ENCODE measurements at places on chromosomes 5 and 9.

GRCh38 chr9:129491487-129491855, 129.4 kb downstream of the C9orf50 start:
- H3K36me3 ChIP-seq: no peaks in the 10 kb centered on the region
- H3K27me3 ChIP-seq: no peaks in the 10 kb centered on the region

- peaks cover 15% of the 10 kb centered on the region for H3K4me1 ChIP-seq
- no peak overlapping the region for H3K4me3 ChIP-seq
- no peak overlapping the region for H3K27ac ChIP-seq
- DNase-seq: no peak
- H3K36me3 ChIP-seq: no peaks in the 10 kb centered on the region
These were observed 50.2 kb upstream of the SEMA4D start for GRCh38 chr9:89548071-89548638.

DNA sequence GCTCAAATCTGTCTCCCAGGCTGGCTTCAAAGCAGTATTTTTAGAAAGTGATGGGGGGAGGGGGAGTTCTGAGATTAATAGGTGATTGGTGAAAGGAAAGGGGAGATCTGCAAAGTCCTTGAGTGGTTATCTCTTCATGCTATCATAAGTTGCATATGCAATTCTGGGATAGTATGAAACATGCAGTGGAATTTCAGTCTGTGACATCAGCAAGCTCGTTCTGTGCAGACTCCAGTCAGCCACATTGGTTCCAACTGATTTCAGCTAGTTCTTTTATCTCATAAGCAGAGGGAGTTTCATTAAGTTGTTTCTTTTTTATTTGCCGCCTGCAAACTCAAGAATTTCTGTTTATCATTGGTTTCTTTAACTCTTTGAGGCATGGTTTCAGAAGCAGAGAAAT, 180.5 kb upstream of the SH3GL2 start:
- no peaks in the 10 kb centered on the region for H3K4me1 ChIP-seq
- DNase-seq: no peak
- no peak overlapping the region for H3K4me3 ChIP-seq
- H3K36me3 ChIP-seq: no peaks in the 10 kb centered on the region

GRCh38 chr5:169652057-169652456, 15.0 kb downstream of the DOCK2 start:
- H3K4me3 ChIP-seq: no peak overlapping the region
- peaks cover 18% of the 10 kb centered on the region for H3K36me3 ChIP-seq
- H3K27ac ChIP-seq: no peak overlapping the region

- no peaks in the 10 kb centered on the region for H3K36me3 ChIP-seq
- H3K4me1 ChIP-seq: no peaks in the 10 kb centered on the region
- H3K27ac ChIP-seq: no peak overlapping the region
- H3K27me3 ChIP-seq: no peaks in the 10 kb centered on the region
- no peak for DNase-seq
These were observed 266.0 kb downstream of the DTWD2 start for GRCh38 chr5:118722122-118723020.

- H3K36me3 ChIP-seq: no peaks in the 10 kb centered on the region
- H3K27ac ChIP-seq: no peak overlapping the region
- DNase-seq: no peak
- H3K27me3 ChIP-seq: no peaks in the 10 kb centered on the region
These were observed 2.7 kb upstream of the APBA1 start for GRCh38 chr9:69674716-69675438.

DNA sequence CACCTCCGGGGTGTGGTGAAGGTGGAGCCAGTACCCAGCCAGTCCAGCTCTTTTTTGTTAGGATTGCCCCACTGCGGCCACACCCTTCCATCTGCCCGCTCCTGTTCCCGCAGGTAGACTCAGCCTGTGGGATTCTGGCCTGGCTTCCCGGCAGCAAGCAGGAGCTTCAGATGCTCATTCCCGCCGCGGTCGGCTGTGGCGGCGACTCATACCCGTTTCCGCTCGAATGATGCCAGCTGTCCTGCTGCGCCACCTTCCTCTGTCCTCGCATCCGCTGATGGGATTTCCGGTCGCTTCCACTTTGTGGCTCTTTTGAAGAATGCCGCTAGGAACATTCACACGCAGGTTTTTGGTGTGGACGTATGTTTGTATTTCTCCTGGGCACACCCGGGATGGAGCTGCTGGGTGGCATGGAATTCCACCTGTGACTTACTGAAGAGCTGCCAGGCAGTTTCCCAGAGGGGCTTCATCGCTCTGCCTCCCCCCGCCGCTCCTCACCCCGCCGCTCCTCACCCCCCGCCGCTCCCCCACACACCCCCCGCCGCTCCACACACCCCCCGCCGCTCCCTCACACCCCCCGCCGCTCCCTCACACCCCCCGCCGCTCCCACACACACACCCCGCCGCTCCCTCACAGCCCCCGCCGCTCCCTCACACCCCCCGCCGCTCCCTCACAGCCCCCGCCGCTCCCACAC, 60.3 kb downstream of the TENT4A start:
- no peaks in the 10 kb centered on the region for H3K4me1 ChIP-seq
- DNase-seq: no peak
- H3K36me3 ChIP-seq: no peaks in the 10 kb centered on the region
- H3K4me3 ChIP-seq: no peak overlapping the region
- H3K27ac ChIP-seq: no peak overlapping the region

- H3K4me1 ChIP-seq: no peaks in the 10 kb centered on the region
- H3K4me3 ChIP-seq: no peak overlapping the region
- H3K36me3 ChIP-seq: no peaks in the 10 kb centered on the region
These were observed 144.5 kb downstream of the PSAT1 start for GRCh38 chr9:78441396-78441795.

GRCh38 chr9:33800886-33801285, 5.5 kb downstream of the PRSS3 start:
- DNase-seq: no peak
- H3K4me3 ChIP-seq: no peak overlapping the region
- H3K27ac ChIP-seq: no peak overlapping the region
- H3K4me1 ChIP-seq: no peaks in the 10 kb centered on the region
- H3K27me3 ChIP-seq: no peaks in the 10 kb centered on the region
- H3K36me3 ChIP-seq: no peaks in the 10 kb centered on the region

- H3K36me3 ChIP-seq: no peaks in the 10 kb centered on the region
- H3K27me3 ChIP-seq: no peaks in the 10 kb centered on the region
- H3K4me1 ChIP-seq: no peaks in the 10 kb centered on the region
- no peak for DNase-seq
- H3K27ac ChIP-seq: no peak overlapping the region
These were observed 68.8 kb upstream of the FCN2 start for GRCh38 chr9:134811673-134812342.

DNA sequence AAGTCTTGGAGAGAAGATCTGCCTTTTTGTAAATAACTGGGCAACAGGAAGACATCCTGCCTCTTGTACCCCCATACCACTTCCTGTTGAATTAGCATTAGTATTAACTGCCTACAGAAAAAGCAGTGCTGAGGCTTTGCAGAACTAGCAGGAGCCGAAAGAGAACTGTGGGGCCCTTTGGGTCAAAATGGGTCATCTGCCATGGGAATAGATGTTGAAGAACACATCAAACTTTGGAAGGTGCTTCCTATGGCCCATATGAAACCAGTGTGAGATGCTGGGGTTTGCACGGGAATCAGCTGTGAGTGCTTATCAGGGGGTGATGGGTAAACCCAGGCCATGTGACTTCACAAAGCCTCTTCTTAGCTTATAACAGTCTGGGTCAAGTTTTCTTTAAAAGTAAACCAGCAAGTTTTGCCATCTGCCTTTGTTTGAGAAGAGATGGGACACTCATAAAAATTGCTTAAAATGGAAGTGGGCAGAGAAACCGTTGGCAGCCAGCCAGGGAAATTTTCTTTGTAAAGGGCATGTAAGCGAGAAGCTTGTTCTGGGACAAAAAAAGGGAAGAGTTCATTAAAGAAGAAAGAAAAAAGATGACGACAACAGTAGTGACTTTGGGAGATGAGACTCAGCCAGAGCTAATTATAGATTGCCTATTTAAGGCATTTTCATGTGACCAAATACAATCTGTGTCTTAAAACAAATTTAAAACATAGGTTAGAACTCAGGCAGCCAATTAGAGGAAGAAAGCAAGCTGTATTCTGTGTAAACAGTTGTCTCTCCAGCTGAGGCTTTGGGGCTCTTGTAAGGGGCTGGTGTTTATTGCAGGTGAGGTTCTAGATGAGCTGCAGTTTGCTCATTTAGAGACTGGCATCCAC, 4.4 kb downstream of the SLC25A25 start:
- peak overlapping the region; percentile 64 for H3K27ac ChIP-seq
- DNase-seq: peak; percentile 71
- H3K4me3 ChIP-seq: peak overlapping the region; percentile 48
- no peaks in the 10 kb centered on the region for H3K36me3 ChIP-seq
- no peaks in the 10 kb centered on the region for H3K27me3 ChIP-seq

DNA sequence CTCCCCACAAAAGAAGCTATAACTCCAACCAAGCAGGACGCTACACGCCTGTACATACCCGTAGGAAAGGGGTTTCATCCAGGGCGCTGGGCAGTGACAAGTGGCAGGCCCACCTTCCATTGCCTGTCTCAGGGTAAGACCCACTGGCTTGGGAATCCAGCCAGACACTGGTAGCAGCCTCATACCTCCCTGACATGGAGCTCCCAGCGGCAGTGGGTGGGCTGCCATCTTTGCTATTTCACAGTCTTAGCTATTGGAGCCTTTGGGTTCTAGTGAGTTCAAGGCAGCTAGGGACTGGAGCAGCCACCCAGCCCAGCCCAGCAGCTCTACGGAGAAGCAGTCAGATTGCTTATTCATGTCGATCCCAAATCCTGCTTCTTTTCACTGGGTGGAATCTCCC, 3.4 kb upstream of the IFNA10 start:
- H3K4me3 ChIP-seq: no peak overlapping the region
- no peak overlapping the region for H3K27ac ChIP-seq
- no peaks in the 10 kb centered on the region for H3K27me3 ChIP-seq

- H3K4me3 ChIP-seq: no peak overlapping the region
- H3K4me1 ChIP-seq: no peaks in the 10 kb centered on the region
- DNase-seq: no peak
These were observed 248.7 kb downstream of the TAF11L14 start for GRCh38 chr5:17882760-17883488.

DNA sequence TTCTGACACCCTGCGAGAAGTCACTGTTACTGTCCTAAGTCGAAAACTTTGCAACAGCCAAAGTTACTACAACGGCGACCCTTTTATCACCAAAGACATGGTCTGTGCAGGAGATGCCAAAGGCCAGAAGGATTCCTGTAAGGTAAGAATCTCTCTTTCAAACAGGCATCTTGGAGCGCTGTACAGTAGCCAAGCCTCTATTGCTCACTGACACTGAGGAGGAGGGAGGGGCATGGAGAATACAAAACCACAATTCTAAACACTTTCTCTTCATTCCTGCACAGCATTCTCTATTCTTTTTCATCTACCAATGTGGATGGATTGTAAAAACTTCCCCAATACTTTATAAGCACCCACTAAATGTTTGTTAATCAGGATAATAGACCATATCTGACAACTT, 7.4 kb downstream of the GZMK start:
- H3K4me1 ChIP-seq: peaks cover 48% of the 10 kb centered on the region
- H3K4me3 ChIP-seq: no peak overlapping the region
- H3K27ac ChIP-seq: no peak overlapping the region

DNA sequence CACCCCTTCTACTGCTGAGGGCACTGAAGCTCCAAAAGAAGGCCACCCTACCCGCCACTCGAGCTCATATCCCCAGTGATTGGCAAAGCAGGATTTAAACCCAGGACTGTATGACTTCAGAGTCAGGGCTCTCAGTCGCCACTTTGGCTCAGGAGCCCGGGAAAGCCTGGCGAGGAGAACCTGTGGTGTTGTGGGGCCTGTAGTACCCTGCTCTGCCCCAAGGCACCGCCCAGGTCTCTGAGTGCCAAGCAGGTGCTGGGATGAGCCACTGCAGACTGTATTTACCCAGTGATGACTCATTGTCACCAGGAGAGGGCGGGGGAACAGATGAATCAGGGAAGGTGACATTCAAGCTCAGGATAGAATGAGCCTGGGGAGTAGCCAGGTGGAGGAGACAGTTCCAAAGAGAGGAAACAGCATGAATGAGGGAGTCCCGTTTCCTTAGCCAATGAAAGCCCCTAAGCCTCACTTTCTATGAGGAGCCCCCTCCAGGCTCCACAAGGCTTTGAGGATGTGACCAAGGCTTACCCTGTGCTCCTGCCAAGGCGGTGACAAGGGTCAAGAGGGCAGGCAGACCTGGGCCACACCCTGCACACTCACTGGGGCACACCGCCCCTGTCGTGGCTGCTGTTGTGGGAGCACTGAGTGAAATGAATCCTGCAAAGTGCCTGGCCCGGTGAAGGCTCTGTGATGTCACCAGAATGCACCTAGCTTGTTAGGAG, 17.8 kb upstream of the DPM2 start:
- H3K27ac ChIP-seq: no peak overlapping the region
- H3K27me3 ChIP-seq: no peaks in the 10 kb centered on the region
- H3K4me1 ChIP-seq: peaks cover 97% of the 10 kb centered on the region
- DNase-seq: peak; percentile 63
- H3K36me3 ChIP-seq: peaks cover 11% of the 10 kb centered on the region

DNA sequence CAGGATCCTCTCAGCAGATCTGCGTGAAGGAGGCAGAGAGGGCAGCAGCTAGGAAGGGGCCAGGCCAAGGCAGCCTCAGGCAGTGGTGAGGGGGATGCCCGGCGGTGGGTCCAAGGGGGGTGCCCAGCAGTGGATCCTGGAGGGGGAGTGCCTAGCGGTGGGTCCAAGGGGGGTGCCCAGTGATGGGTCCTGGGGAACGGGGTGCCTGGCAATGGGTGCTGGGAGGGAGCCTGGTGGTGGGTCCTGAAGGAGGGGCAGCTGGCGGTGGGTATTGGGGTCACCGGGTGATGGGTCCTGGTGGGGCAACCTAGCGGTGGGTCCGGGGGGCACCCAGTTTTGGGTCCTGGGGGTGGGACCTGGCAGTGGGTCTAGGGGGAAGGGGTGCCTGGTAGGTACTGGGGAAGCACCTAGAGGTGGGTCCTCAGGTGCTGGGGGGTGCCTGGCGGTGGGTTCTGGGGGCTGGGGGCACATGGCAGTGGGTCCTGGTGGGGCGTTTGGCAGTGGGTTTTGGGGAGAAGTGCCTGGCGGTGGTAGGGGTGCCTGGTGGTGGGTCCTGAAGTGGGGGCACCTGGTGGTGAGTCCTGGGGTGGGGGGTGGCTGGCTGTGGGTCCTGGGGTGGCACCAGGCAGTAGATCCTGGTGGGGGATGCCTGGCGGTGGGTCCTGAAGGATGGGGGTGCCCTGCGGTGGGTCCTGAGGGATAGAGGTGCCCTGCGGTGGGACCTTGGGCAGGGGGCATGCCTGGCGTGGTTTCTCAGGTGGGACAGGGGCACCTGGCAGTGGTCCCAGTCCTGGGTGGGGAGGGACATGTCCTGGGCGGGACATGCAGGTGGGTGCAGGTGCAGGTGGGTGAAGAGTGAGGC, 1.9 kb downstream of the LRRC14B start:
- no peak for DNase-seq
- no peaks in the 10 kb centered on the region for H3K36me3 ChIP-seq
- H3K4me1 ChIP-seq: peaks cover 3% of the 10 kb centered on the region

GRCh38 chr9:111726949-111727348, 65.5 kb downstream of the GNG10 start:
- no peak overlapping the region for H3K4me3 ChIP-seq
- H3K27ac ChIP-seq: no peak overlapping the region
- no peaks in the 10 kb centered on the region for H3K27me3 ChIP-seq
- no peaks in the 10 kb centered on the region for H3K36me3 ChIP-seq
- no peaks in the 10 kb centered on the region for H3K4me1 ChIP-seq

- no peak for DNase-seq
- H3K4me1 ChIP-seq: no peaks in the 10 kb centered on the region
- H3K36me3 ChIP-seq: peaks cover 8% of the 10 kb centered on the region
- no peaks in the 10 kb centered on the region for H3K27me3 ChIP-seq
- H3K27ac ChIP-seq: no peak overlapping the region
These were observed 19.7 kb downstream of the RIOK2 start for GRCh38 chr5:97163360-97163764.

GRCh38 chr5:76169146-76169905, 86.1 kb downstream of the SV2C start:
- H3K27me3 ChIP-seq: no peaks in the 10 kb centered on the region
- no peaks in the 10 kb centered on the region for H3K36me3 ChIP-seq
- H3K4me3 ChIP-seq: no peak overlapping the region
- no peaks in the 10 kb centered on the region for H3K4me1 ChIP-seq
- no peak overlapping the region for H3K27ac ChIP-seq
